ENCODE measurements at places on chromosomes 7 and 10.

- no peak for DNase-seq
These were observed 43.0 kb upstream of the IMMP2L start for GRCh38 chr7:111605246-111605645.

DNA sequence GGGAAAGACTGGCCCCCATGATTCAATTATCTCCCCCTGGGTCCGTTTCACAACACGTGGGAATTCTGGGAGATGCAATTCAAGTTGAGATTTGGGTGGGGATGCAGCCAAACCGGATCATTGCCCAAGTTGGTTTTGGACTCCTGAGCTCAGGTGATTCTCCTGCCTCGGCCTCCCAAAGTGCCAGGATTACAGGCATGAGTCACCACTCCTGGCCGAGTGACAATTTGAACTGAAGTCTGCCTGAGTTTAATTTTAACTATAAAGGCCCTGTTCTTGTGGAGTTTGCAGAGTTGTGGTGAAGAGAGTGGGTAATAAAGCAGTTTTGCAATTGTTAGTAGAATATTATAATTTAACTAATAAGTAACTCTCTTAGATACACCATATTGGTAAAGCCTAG is 78.3 kb downstream of the GALNT17 start:
- DNase-seq: no peak

GRCh38 chr10:9301148-9301547 is 1246.7 kb downstream of the GATA3 start:
- DNase-seq: no peak

DNA sequence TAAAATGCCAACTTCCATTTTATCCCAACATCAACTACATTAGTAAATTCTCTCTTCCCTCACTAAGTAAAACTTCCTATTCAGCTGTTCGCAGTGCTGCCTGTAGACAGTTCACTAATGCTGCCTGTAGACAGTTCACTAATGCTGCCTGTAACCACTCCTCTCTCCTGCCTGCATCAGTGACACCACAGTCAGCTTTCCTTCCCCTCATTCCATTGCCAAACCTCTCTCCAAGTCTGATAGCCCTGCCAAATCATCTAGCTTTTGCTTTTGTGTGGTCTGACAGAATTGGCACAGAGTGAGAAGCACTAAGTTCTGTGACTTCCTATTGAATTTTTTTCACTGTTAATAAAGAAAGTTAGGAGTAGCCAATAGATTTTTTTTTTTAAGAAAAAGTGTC is 43.0 kb upstream of the MACC1 start:
- DNase-seq: no peak

DNA sequence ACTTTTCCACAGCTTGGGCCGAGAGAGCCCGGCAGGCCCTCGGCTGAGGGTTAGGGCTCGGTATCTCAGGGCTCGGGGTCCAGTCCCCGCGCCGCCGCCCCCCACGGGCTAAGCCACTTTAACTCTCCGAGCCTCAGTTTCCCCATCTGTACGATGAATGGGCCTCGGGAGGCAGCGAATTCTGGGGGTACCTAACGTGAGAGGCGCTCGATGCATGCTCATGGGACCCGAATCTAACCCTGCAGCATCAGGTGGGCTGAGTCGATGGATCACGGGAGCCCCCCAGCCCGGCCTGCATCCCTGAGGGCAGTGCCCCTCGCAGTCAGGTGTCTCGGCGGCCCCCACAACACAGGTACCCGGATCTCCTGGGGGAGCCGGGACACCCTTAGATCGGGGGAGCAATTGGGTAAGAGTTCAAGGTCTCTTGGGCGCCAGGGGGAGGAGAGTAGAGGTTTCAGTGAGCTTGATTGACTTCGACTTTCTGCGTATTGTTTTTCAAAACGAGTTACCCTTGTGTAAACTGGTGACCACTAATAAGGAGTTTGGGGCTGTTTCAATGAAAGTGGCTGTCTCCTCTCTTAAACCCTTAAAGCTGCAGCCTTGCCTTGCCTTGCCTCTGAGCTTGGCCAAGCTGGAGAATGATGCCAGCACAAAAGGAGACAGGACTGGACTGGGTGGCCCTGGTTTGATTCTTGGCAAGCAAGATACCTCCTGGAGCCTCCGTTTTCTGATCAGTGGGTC is 631 bp downstream of the POR start:
- DNase-seq: no peak

- DNase-seq: no peak
These were observed 44.9 kb downstream of the GLI3 start for GRCh38 chr7:42192066-42192465.

GRCh38 chr7:20825555-20825954 is 38.9 kb upstream of the SP8 start:
- no peak for DNase-seq

GRCh38 chr10:120657371-120657770 is 193.8 kb upstream of the WDR11 start:
- no peak for DNase-seq

- no peak for DNase-seq
These were observed 56.1 kb downstream of the ZRANB1 start for GRCh38 chr10:124997771-124998623.

- DNase-seq: no peak
These were observed 34.2 kb downstream of the MTURN start for GRCh38 chr7:30168835-30169573.

- DNase-seq: no peak
These were observed 182.4 kb downstream of the DNAJB6 start for GRCh38 chr7:157519246-157519645.

- DNase-seq: no peak
These were observed 2.0 kb downstream of the GARS1 start for GRCh38 chr7:30596721-30597120.

DNA sequence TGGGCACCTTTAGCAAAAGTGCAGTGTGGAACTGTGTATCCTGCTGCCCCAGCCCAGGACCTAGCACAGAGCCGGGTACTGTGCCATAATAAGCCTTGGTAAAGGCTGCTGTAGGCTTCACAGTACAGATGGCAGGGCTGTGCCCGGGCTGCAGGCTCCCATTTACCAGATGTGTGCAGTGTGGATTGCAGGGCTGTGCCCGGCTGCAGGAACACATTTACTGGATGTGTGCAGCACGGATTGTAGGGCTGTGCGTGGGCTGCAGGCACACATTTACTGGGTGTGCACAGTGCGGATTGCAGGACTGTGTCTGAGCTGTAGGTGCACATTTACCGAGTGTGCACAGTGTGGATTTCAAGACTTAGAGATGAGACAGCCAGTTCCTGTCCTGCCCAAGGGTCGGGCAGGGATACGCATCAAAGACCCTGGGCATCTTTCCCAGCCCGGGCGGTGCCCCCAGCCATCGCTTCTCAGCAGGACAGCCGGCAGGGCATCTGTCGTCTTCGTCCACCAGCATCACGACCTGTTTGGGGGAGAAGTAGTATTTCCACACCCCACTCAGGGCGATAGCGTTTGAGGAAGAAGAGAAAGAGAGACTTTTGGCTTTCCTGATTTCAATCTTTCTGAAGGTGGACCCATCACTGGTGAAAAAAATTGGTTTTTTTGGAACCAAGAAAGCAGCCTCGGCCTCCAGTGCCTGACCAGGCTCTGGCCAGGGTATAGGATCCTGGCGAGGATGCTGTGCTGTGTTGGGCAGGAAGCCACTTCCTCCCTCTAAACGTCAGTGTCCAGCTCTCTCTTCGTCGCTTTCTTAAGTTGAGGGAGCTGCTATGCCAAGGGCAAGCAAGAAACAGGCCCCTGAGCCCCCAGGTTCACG is 180.8 kb downstream of the CUX1 start:
- DNase-seq: no peak

GRCh38 chr7:137657476-137658189 is 189.1 kb downstream of the DGKI start:
- no peak for DNase-seq

DNA sequence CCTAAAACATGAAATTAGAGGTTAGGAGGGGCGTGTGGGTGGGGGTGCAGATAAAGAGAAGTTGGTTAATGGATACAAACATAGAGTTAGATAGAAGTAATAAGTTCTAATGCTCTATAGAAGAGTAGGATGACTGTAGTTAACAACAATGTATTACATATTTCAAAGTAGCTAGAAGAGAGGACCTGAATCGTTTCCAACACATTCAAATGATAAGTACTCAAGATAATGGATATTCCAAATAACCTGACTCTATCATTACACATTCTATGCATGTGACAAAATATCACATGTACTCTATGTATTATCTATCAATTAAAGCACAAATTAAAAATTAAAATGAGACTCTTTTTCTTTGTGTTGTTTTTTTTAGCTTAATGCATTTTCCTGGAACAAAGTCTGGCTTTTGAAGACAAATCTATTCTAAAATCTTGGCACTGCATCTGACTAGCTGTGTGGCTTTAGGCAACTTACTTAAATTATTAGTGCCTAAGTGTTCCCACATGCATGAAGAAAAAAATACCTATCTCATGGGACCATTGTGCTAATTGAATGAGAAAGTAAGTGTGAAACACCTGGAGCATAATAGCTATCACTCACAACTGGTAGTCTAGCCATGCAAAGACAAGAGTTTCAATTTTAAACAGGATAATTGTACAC is 75.7 kb downstream of the SEMA3C start:
- no peak for DNase-seq

GRCh38 chr7:39667341-39667923 is 44.1 kb downstream of the RALA start:
- no peak for DNase-seq

DNA sequence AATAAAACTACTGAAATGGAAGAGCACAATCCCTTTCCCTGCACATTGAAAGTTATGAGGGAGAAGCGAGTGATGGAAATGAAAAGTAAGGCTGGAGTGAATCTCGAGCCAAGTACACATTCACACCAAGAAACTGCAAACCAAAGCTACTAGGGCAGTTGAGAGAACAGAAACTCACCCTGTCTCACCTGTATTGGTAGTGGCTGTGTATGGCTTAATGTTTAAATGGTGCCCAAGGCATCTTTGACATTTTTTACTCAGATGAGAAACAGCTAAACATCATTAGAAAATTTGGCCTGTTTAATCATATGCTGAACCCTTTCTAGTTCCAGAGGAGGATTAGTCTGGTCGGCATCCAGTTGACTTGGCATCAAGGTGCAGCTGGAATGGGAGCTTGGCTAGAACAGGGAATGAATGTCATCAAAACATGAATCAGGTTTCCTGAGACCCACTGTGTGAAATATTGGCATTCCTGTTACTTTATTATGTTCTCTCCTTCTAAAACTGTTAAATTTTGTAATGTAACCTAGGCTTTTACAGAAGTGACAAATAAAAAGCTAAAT is 840.8 kb downstream of the GRM8 start:
- DNase-seq: no peak

- no peak for DNase-seq
These were observed 251.7 kb upstream of the CXCL12 start for GRCh38 chr10:44636625-44637024.

GRCh38 chr10:47285381-47286115 is 14.4 kb upstream of the GDF10 start:
- DNase-seq: no peak

DNA sequence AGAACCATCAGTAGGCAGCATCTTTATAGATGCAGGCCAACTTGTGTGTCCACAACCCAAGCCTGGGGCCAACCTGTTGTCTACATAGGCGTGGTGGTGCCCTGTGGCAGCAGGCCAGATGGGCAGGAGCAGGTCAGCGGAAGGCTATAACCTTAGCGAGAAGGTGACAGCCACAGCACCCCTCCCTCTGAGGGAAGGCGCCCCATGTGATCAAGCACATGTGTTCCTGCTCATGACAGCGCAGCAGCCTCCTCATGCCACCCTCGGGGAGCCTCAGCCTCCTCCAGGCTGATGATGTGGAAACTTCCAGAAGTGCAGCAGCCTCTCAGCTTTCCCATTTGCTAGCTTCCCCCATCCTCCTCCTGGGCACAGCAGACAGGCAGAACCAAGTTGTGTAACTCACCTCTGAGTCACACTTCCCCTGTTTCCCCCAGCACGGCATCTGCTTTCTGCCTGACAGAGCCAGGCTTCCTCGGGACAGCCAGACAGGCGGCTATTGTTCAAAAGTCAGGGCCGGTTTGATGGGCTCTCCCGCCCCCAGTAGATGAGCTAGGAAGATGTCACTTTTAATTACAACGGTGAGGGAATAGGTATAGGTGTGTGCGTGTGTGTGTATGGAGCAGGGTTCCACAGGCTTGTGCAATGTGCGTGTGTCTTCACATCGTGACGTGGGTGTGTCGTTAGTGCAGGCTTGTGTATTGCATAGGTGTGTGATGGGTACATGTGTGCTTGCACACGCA is 312.0 kb upstream of the ZMIZ1 start:
- DNase-seq: no peak

DNA sequence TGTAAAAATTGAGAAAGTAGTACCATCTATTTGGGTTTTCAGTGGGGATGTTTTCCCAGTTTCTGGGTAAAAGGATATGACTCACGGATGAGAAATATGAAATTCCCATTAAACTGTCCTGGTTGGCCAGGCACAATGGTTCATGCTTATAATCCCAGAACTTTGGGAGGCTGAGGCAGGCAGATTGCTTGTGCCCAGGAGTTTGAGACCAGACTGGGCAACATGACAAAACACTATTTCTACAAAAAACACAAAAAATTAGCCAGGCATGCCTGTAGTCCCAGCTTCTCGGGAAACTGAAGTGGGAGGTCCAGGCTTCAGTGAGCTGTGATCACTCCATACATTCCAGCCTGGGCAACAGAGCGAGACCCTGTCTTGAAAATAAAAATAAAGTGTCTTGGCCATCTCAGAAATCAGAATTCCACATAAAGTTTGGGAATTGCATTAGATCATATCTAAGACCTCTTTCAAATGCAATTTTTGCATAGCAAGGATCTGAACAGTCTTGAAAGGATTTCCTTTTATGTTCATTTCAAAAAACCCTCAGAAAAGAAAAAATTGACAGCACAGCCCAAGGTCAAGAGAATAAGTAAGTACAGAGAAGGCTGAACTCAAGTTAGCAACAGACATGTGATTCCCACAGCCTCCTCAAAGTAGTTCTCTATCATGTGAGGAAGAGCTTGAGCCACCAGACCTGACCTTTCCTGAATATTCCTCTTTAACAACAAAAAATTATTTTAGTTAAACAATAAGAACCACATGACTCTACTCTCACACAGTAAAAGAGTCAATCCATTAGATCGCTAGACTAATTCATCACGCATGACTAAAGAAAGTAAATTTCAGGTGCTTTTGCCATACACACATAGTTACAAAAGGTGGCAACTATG is 141.5 kb upstream of the CAV2 start:
- no peak for DNase-seq

DNA sequence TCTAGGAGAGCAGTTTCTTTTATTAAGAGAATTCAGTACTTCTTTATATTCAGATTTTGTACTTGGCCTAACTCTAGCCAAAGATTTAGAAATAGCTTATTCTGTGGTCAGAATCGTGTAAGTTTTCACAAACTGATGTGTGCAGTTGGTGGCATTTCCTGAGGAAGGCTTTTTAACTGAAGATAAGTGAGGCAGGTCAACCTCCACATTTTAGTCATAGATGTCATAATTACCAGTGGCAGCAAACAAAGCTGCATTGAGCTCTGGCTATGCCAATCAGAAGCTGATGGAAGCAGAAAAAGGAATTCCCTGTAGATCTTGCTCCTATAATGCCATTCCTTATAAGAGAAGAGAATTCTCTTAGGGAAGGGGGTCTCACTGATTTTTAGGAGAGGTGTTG is 141.3 kb upstream of the SP8 start:
- no peak for DNase-seq

- DNase-seq: no peak
These were observed 100.1 kb downstream of the ZRANB1 start for GRCh38 chr10:125041856-125042506.

GRCh38 chr7:158443688-158444483 is 143.7 kb downstream of the PTPRN2 start:
- DNase-seq: no peak

Data from cerebellar nuclear complex (tissue), 1 donor.